NCI-H526 treated with DMSO at 0.1 percent for 48 hours (cell line): ENCODE measurements at places on chromosomes 13 and 19.

DNA sequence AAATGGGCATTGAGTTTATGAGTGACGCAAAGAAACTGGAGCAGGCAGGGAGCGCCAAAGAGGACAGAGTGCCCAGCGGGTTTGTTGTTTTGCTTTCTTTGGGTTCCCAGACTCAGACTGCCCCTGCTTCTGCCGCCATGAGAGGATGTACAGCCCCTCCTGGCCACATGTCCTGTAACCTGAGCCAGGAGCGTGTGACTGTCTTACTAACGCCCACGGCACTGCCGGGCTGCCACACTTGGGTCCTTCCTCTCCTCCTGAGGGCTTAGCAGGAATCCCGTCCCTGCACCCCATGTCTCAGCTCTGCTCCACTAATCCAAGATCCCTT lies 80.5 kb downstream of the GPR12 start:
- no peak for DNase-seq

DNA sequence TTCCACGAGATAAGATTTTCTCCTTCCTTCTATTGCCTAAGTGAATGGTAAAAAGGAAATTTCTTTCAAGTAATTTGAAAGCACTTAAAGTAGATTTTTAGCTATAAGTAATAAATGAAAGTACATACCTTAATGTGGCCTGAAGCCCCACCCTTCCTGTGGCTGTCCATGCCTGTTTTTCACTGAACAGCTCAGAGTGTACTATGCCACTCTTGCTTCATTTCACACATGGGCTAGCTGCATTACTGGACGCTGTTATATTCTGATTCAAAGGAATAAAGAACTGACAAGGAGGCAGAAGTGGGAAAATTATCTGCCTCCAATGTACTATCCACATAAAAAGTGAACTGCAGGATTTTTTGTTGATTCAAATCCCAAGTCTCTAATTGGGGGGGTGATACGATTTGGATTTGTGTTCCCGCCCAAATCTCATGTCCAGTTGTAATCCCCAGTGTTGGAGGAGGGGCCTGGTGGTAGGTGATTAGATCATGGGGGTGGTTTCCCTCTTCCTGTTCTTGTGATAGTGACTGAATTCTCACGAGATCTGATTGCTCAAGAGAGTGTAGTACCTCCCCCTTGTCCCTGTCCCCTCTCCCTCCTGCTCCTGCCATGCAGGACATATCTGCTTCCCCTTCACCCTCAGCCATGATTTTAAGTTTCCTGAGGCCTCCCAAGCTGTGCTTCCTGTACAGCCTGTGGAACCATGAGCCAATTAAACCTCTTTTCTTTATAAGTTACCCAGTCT lies 154.7 kb upstream of the SGCG start:
- DNase-seq = no peak

GRCh38 chr19:17248011-17248776 lies 2.5 kb upstream of the NR2F6 start:
- no peak for DNase-seq

GRCh38 chr19:38834590-38834989 lies 3.0 kb upstream of the ECH1 start:
- no peak for DNase-seq

DNA sequence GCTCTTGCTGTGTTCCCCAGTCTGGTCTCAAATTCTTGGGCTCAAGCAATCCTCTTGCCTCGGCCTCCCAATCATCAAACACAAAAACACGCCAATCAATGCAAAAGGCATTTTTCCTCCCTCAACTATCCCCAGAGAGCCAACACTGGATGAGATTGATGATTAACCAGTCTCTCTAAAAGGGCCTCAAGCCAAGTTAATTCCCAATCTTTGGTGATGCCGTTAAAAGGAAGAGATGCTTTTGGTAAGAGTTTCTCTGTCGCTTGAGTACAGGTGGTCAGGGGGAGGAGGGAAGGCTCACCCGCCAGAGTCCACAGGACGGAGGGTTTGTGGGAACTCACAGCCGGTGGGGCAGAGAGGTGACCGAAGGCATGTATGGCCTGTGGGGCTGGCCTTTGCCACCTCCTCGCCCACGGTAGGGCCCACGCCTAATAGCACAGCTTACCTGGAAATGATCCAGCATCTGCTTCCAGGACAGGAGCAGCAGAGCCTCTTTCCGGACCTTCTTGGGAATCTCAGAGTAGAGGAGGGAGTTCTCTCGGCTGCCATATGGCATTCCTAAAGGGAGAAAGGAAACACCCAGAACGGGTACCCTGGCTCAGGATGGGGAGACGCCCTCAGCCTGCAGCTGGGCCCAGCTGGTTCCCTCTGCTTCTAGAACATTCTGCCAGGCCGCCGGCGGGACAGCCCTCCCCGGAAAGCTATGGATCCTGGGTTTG lies 18.1 kb downstream of the DPP9 start:
- no peak for DNase-seq

- DNase-seq = no peak
Observed at GRCh38 chr13:67045357-67045756, 184.8 kb downstream of the PCDH9 start.

GRCh38 chr13:47611664-47612288 lies 389.3 kb downstream of the SUCLA2 start:
- no peak for DNase-seq

DNA sequence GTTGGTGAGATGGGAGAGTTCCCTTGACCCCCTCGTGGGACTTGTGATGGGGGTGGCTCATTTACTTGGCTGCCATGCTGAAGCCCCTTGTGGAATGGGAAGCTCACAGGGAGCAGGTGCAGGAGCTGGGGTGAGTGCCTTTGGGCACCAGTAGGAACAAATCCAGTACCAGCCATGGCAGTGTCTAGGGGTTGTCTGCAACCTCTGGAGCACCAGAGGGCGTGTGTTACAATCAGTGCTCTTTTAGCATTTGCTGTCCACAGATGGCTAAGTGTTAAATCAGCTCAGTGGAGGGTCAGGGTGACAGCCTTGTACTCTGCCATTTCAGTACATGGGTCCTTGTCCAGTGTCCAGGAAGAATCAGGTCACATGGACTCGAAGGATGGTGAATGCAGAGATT lies 75.6 kb downstream of the ATP8A2 start:
- DNase-seq = no peak

- no peak for DNase-seq
Observed at GRCh38 chr19:19192910-19193423, 909 bp downstream of the RFXANK start.

- DNase-seq = no peak
Observed at GRCh38 chr19:17281391-17282304, at the start of gene ANKLE1. TSS of gene ANKLE1 (plus strand) at chr19:17281901. CDS start at chr19:17281921, 20 bp downstream.

DNA sequence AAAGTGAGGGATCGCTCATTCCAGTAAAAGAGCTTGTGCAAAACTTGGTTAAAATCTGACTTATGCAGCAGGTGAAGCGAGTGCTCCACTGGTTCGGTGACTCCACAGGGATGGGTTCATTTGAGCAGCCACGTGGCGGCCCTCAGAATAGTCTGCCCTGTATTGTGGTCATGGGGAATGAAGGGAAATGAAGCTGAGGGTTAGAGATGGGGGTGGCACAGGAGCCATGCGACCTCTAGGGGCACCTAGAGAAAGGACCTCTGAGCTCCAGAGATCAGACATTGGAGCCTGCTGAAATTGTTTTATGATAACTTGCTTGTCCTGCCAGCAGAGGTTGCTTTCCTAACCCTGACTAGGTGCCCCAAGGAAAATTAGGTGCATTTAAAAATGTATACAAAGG lies 26.6 kb downstream of the CBY2 start:
- peak; percentile 59 for DNase-seq

DNA sequence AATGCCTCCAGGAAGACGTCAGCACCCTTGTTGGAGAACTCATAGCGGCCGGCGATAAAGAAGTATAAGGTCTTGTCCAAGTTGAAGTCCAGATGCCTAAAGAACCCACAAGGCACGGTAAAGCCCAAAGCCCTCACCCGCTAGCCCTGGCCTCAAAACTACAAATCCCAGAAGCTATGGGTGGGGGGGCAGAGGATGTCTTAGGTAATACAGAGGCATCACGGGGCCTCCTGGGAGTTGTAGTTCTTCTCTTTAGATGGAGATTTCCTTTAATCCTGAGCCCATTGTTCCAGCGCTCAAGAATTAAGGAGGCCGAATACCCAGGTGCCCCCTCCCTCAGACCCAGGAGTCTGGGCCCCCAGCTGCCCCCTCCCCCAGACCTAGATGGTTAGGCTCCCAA lies 10.8 kb downstream of the GYS1 start:
- DNase-seq = no peak

DNA sequence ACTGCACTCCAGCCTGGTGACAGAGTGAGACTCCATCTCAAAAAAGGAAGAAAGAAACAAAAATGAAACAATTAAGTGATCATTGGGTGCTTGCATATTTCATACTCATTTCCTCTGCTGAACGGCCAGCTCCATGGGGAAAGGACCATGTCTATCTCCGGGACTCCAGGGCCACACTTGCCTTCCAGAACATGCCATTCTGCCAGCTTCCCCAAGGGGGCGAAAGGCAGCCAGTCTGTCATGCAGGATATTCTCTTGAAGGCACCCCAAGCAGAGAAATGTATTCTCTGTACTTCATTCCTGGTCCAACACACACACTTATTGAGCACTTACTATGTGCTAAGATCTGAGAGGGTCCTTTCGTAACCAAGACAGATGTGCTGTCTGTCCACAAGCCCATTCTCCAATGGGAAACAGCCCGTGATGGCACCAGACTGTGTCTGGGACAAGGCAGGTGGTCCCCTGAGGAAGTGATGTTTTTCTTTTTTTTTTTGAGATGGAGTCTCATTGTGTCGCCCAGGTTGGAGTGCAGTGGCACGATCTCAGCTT lies 10.2 kb upstream of the CARM1 start:
- no peak for DNase-seq

DNA sequence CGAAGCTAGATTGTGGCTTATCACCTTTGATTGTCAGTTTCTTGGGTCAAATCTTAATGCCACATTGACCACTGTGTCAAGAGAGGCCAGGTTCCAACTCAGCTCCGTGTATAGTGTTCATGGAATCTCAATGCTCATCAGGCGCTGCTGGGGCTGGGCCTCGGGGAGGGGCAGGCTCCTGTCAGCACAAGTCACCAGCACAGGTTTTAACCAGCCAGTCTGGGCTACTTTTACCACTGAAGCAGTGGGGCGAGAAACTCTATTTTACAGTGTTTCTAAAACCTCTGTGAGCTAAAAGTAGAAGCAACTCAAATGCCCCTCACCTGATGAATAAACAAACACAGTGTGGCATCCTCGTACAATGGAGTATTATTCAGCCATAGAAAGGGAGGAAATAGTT lies 118.7 kb upstream of the GJB6 start:
- no peak for DNase-seq

- DNase-seq = no peak
Observed at GRCh38 chr13:74168263-74168675, 34.1 kb upstream of the KLF12 start.

DNA sequence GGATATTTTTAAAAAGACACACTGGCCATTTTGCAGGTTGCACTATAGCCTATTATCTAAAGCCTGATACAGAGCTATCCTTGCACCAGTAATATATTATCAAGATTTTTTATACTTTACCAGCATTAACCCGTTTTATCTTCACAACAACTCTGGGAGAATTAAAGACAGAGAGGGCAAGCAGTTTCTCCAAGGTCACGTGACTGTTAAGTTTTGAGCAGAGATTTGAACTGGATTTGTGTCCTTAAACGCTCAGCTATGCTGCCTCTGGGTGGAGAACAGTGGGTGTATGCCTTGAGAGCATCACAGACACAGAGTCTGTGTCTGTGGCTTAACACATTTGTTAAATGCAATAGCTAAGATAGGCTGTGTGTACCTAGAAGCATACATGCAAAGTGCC lies 147.2 kb downstream of the MYO16 start:
- no peak for DNase-seq

- no peak for DNase-seq
Observed at GRCh38 chr19:8423817-8424223, 10.7 kb downstream of the MARCHF2 start.

GRCh38 chr19:52120286-52120685 lies 19.5 kb downstream of the ZNF616 start:
- no peak for DNase-seq

- DNase-seq = peak; percentile 93
Observed at GRCh38 chr19:39497996-39498797, 550 bp upstream of the DLL3 start.

DNA sequence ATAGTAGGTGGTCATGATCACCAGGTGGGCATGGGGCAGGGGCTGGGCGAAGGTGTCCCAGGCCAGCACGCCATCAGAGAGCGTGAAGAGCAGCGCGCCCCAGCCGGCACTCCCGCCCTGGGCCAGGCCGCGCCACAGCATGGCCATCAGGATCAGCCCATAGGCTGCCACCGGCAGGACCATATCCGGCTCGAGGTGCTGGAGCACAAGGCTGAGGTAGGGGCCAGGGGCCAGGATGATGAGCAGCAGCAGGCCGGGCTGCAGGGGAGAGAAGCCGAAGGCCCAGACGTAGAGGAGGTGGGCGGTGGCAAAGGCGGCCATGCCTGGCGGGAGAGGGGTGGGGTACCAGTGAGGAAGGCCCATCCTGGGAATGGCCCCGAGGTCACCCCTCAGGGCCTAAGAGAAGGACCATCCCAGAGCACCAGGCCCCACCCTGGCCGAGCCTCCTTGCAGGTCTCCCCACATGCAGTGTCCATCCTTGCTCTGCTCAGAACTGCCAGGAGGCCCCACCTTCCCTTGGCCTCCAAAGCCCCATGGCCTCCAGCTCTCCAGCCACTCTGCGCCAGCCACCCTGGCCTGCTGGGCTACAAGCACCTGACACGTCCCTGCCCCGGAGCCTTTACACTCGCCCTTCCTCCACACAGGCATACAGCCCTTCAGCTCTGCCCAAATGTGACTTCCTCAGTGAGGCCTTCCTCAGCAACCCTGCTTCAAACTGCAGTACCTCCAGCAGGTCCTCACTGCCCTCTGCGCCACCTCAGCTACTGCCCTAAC lies 1.1 kb downstream of the TMEM86B start:
- no peak for DNase-seq

DNA sequence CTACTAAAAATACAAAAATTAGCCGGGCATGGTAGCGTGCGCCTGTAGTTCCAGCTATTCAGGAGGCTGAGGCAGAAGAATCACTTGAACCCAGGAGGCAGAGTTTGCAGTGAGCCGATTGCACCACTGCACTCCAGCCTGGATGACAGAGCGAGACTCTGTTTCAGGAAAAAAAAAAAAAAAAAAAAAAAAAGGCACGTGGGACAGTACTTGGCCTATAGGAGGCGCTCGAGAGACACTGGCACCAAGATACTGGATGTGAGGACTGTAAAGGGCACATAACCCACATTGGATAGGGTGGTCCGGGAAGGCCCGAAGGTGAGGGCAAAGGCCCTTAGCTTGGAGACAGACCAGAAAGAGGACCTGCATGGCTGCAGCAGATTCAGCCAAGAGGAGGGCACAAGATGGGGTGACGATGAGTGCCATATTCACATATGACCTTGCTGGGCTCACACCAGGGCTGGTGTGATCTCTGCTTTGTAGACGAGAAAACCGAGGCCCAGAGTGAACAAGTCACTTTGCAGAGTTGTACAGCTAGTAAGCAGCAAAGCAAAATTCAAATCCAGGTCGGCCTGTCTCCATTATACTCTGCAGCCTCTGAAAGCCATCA lies 89.4 kb downstream of the DPF1 start:
- no peak for DNase-seq

GRCh38 chr19:51948975-51949374 lies 21.7 kb downstream of the ZNF613 start:
- DNase-seq = no peak

DNA sequence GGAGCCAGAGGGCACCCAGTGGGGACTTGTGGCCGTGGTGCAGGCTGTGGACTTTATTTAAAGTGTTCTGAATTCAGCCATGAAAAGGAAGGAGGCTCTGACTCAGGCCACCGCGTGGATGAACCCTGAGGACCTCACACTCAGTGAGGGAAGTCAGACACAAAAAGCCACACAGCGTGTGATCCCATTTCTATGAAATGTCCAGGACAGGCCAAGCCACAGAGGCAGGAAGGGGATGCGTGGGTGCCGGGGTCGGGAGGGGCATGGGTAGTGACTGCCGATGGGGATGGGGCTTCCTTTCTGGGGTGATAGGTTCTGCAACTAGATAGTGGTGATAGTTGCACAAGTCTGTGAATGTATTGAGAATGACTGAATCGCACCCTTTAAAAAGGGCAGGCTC lies 8.7 kb upstream of the ZBTB7A start:
- no peak for DNase-seq
